ENCODE measurements at places on chromosomes 4 and X.

GRCh38 chrX:57817302-57817701 is 93.0 kb downstream of the ZXDA start:
- DNase-seq, result peak; percentile 0

DNA sequence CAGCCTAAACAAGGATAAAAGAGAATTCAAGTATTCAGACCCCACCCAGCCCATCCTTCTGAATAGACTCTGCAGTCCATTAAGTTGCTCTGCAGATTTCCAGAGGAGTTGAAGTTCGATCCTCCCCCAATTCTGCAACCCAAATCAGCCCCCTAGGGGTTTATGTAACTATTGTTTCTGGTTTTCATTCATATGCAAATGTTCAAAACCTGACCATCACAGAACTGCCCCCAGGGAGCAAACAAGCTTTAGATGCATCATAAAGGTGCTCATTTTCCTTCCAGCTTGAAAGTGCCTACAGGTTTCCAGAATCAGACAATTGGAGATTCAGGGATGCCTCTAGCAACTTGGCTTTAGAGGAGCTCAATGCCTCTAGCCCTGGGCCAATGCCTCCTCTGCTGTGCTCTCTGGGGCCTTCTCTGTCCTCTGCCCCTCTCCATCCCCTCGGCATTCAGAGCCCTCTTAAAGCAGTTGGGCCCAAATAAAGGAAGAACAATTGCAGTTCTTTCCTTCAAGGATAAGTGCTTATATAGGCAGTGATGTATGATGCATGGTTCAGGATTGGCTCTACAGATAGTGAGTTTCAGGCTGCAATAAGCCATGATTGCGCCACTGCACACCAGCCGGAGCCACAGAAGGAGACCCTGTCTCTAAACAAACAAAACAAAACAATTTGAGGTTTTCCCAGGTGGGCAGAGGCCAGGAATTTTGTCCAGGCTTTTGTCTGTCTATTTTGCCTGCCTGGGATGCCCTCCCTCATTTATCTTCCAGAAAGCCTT is 23.5 kb upstream of the SPINK2 start:
- DNase-seq, result no peak

GRCh38 chr4:39406763-39407583 is at the start of gene KLB:
Gene KLB (plus strand): TSS chr4:39406930. CDS start chr4:39406950, 20 bp downstream.
- no peak for DNase-seq

- no peak for DNase-seq
Measured at GRCh38 chrX:16060252-16060651, 63.1 kb upstream of the GRPR start.

GRCh38 chr4:143616771-143617170 is 83.7 kb downstream of the FREM3 start:
- DNase-seq, result no peak

- no peak for DNase-seq
Measured at GRCh38 chr4:159505266-159505975, 402.5 kb downstream of the RAPGEF2 start.

DNA sequence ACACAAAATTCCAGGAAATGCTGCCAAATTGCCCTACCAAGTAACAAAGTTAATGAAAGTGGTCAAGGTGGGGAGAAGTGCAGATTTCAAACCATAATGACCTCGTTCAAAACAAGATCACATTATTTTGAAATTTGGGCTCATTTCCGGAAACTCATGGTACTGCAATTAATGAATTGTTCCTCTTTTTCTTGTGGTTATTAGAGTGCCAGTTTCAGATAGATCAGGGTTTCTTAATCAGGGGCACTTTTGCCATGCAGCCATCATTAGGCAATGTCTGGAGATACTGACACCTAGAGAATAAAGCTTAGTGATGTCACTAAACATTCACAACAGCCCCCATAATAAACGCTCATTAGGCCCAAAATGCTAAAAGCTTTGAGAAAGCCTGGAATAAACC is 381.5 kb upstream of the GALNT7 start:
- peak; percentile 87 for DNase-seq

DNA sequence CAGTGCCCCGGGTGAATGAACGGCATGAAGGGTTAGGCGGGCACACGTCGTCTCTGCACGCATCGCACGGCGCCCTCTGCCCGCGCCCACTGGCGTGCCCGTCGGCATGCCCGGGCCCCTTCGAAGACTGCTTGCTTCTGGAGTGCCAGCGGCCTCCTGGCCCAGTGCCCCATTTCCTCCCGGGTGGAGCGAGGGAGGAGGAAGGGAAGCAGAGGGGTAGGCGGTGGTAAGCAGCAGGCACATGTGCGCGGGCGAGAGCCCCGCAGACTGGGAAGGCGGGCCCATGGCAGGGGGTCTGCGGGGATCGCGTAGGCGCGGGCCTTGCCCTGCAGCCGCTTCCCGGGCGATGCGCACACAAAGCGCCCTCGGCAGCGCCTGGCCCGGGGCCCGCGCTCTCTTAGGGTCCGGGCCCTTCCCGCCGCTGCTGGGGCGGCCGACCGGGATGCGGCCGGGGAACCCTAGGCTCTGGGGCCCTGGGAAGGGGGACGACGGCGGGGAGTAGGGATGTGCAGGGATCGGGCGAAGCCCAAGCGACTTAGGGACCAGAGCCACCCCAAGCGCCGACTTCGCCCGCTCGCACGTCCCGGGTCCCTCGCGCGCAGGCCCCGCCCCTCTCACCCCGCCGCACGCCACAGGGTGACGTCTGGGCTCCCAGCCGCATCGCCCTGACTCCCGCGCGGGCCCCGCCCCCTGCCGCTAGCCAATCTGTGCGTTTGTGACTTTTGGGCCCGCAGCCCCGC is 866 bp upstream of the EMD start:
- no peak for DNase-seq

GRCh38 chr4:1237981-1238675 is 10.8 kb downstream of the CTBP1 start:
- DNase-seq, result no peak

GRCh38 chr4:7679406-7680040 is 244.8 kb upstream of the PSAPL1 start:
- no peak for DNase-seq

DNA sequence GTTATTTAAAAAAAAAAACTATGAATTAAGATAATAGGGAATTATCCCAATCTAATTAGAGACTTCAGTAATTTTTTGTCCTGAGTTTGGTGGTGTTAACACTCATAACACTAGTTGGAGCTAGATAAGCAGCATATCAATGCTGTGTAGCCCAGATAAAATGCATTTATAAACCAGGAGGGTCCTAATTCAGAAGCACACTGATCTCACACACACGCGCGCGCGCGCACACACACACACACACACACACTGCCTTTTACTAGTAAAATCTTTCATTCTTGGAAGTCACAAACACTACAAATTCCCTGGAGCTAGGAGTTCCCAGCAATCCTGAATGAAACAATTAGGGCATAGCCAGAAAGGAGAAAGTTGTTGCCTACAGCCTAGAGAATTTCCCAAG is 3.2 kb downstream of the UNC5C start:
- no peak for DNase-seq

GRCh38 chr4:85717847-85718246 is 242.9 kb downstream of the ARHGAP24 start:
- no peak for DNase-seq

DNA sequence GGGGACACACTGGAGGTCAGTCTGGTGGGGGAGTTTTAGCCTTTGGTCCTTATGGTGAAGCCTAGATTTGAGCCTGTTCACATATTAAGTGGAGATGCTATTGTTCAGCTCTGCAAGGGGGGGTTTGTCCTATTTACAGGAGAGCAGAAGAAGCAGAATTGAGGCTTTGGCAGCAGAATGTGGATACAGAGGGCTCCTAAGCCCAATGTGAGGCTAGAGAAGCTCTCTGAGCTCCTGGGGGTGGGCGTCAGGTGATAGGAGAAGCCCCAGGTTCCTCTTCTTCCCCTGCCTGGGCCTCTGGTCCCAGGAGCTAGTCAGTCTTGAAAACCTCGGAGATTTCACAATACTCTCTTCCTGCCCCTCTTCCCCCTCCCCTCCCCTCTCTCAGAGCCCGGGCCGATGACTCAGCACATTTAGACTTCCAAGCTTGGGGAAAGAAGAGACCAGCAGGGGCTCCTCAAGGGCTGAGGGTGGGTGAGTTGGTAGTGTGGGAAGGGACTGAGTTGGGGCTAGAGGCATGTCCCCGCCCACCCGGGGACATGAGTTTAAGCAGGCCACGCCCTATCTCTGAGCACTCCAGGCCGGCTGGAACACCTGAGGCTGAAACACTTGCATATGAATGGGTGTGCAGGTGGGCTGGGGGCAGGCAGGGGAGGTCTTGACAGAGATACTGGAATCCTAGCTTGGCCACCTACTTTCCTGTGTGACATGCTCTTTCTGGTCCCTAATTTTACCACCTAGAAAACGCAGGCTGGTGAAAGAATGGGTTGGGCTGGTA is 3.4 kb downstream of the TFE3 start:
- peak; percentile 62 for DNase-seq

All from inflammatory macrophage (primary cell).